ENCODE measurements at places on chromosomes 7 and 10.
A peak's percentile ranks its signal among the peaks of the same experiment; 100 is the strongest.

GRCh38 chr7:20307901-20308300 is 22.8 kb upstream of the ITGB8 start:
- no peak for DNase-seq

GRCh38 chr7:92108821-92109220 is 25.5 kb downstream of the CYP51A1 start:
- no peak for DNase-seq

DNA sequence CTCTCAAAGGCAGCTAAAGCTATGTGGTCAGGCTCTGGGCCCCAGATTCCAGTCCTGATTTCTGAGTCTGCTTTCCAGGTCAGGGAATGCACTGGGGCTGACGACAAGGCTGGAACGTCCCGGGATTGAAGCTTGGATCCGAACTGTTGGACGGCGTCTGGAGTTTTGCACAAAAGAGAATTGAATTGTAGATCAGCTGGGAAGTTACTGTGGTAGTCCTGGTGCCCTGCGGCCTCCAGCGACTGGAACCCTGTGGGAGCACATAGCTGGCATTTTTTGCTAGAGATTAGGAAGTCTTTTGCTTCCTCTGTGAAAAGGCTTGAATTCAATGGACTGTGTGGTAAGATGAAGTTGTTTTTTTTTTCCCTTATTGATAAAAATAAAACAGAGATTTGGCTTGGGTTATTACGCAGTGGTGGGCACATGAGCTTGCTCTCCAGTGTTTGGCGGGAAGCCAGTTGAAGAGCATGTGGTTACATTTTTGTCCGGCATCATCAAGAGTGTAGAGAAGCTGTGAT is at the start of gene HK1:
HK1 (plus strand) TSS at position 51 of the 518 bp plus-strand sequence.
- DNase-seq = peak; percentile 34

GRCh38 chr10:49240946-49241345 is 52.8 kb upstream of the TMEM273 start:
- no peak for DNase-seq

DNA sequence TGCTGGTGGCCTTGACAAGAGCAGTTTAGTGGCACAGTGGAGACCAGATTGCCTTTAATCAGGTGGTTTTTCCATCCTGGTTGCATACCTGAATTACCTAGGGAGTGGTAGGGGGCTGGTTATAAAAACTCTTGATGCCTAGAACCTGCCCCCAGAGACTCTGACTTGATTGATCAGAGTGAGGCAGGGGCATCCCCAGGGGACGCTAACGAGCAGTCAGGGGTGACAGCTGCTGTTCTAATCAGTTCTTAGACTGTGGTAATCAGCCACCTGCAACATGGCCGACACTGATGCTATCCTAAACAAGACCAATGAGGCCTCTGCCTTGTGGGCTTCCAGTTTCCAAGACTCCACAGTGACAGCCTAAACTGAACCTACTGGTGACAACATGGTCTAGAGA is 2.0 kb upstream of the OPALIN start:
- no peak for DNase-seq

- DNase-seq = no peak
These were observed 25.8 kb upstream of the EEPD1 start for GRCh38 chr7:36127075-36127740.

GRCh38 chr7:84949501-84949900 is 237.4 kb downstream of the SEMA3D start:
- DNase-seq = no peak

- DNase-seq = no peak
These were observed 2.4 kb downstream of the LRIT1 start for GRCh38 chr10:84238909-84239308.

Measured in suppressor macrophage treated with lipopolysaccharide for 4 hours (primary cell).